Pulmonary artery endothelial cell (primary cell): ENCODE measurements at places on chromosomes 16 and 17. TPM values are rescaled to one million over a fixed set of nuclear protein-coding genes. Genes with fewer than 3 reads are reported as not detected.

CACNG3 gene
- total RNA-seq, result not detected in 2 replicates

DNA sequence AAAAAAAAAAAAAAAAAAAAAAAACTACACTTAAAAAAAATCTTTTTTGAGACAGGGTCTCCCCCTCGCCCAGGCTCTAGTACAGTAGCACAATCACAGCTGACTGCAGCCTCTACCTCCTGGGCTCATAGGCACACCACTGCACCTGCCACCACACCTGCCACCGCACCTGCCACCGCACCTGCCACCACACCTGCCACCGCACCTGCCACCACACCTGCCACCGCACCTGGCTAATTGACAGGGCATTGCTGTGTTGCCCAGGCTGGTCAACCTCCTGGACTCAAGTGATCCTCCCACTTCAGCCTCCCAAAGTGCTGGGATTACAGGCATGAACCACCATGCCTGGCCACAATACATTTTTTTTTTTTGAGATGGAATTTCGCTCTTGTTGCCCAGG, 17.6 kb upstream of the WDR45B start:
- DNase-seq, result no peak

- no peak for DNase-seq
Observed at GRCh38 chr17:50184064-50184463, 17.4 kb downstream of the COL1A1 start.

FGF11 gene
- total RNA-seq, result 0.42 and 0.73 TPM in 2 replicates

COA3 gene
- 71.8 and 73.5 TPM in 2 replicates for total RNA-seq

DNA sequence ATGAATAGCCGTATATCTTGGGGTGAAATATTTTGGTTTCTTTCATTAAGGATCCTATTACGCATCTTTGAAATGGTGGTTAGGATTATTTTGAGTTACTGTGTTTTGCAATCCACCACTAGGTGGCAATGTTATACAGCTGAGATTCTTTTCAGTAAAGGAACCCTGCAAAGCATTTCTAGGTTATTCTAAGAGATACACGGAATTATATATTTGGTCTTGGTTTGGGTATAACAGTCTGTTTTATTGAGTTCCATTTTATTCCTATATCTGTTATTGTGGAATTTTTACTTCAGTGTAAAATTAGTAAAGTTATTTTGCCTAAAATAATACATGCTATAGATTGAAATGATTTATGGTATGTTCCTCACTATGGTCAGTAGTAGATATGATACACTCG, 62.9 kb upstream of the CPHXL start:
- no peak for DNase-seq

TBC1D26 gene
- not detected in 2 replicates for total RNA-seq

- DNase-seq, result no peak
Observed at GRCh38 chr16:30870904-30871303, 23.0 kb downstream of the BCL7C start.

RASL10B gene
- total RNA-seq, result 0.20 and 0.49 TPM in 2 replicates

PRR35 gene
- total RNA-seq, result not detected in 2 replicates

CHRNE gene
- 0.53 and 3.2 TPM in 2 replicates for total RNA-seq

DNA sequence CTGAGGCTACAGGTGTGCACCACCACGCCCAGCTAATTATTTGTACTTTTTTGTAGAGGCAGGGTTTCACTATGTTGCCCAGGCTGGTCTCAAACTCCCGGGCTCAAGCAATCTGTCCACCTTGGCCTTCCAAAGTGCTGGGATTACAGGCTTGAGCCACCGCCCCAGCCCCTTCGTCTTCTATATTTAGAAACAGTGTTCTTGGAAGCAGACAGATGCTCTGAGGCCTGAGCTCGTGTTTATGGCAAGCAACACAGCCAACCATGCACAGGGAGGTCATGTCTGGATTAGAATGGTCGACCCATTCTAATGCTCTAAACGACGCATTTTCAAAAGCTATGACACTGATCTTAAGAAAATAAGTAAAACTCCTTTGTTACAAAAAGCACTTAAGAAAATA, 16.6 kb downstream of the TMEM204 start:
- no peak for DNase-seq

- DNase-seq, result no peak
Observed at GRCh38 chr17:57762452-57763395, 17.6 kb upstream of the CCDC182 start.

- DNase-seq, result no peak
Observed at GRCh38 chr17:65697661-65698060, 136.2 kb upstream of the AXIN2 start.

EFCAB13 gene
- 3.1 and 7.4 TPM in 2 replicates for total RNA-seq

MED9 gene
- 10.9 and 14.6 TPM in 2 replicates for total RNA-seq

CCL18 gene
- total RNA-seq, result not detected in 2 replicates

DNA sequence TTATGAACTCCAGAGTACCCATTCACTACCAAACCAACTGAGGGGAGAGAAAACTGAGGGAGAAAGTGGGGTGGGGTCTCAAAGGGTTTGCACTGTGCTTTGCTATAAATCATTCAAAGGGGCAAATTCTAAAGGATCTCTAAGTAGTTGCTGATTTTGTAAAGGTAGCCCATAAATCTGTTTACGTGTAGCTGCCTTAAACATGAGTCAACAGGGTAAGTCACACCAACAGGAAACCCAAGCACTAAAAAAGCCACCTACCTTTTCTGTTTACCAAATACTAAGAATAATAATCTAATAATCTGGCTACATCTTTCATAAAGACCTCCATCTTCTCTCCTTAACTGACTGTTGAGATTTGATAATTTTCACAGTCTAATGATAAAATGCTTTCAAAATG, 8.4 kb upstream of the HSBP1 start:
- DNase-seq, result no peak

TPPP3 gene
- 0.18 and 0.20 TPM in 2 replicates for total RNA-seq

GRCh38 chr17:76791053-76791980, 53.4 kb downstream of the MFSD11 start:
- DNase-seq, result no peak

AURKB gene
- 34.4 and 60.2 TPM in 2 replicates for total RNA-seq

GRCh38 chr17:28622186-28622585, 8.2 kb upstream of the RSKR start:
- no peak for DNase-seq

DNA sequence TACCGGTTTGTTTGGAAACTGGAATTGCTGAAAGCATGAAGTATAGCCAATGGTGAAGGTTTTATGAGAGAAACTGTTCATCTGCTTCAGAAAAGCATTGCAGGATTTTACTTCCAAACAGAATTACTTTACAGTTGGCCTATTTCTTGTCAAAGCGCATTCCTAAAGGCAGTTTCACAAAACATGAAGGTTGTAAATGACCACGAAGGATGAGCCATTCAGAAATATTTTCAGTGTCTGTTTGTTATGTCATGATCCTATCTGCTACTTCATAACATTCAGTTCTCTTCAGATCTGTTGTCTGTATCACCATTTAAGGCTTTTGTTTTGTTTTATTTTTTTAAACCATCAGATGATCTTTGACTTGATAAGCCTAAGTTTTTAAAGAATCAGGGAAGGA, 45.7 kb downstream of the AATF start:
- no peak for DNase-seq

MT1G gene
- not detected in 2 replicates for total RNA-seq

DNA sequence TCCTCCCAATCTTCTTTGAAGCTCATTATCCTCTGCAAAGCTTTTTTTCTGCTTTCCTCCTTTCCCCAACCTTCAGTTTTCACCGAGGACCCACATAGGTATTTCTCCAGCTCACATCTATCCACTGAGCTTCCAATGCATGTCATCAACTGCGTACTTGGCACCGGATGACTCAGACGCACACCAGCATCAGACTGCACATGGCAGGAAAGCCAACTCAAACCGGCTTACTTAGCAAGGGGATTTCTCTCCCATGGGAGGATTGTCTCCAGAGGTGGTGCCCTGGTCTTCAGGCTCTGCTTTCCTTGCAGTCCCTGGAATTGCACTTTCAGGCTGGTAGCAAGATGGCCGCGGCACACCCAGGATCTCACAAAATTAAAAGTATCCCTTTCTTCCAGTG, 1.7 kb upstream of the AKTIP start:
- peak; percentile 78 for DNase-seq

DNA sequence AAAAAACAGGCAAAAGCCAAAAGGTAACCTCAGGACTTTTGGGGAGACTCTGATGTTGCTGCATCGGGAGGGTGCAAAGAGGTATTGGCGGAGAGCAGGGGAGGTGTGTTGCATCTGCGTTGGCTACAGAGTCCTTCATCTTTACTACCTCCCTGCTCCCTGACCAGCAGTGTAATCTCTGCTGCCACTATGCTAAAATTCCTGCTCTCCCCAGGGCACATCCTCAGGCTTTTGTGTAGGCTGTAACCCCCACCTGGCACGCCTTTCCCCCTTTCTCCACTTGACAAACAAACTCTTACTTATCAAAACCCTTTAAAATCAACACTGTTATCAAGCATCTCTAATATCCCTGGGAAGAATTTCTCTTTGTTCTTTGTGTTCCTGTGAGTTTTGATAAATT, 435.3 kb downstream of the HAPSTR1 start:
- no peak for DNase-seq

DNA sequence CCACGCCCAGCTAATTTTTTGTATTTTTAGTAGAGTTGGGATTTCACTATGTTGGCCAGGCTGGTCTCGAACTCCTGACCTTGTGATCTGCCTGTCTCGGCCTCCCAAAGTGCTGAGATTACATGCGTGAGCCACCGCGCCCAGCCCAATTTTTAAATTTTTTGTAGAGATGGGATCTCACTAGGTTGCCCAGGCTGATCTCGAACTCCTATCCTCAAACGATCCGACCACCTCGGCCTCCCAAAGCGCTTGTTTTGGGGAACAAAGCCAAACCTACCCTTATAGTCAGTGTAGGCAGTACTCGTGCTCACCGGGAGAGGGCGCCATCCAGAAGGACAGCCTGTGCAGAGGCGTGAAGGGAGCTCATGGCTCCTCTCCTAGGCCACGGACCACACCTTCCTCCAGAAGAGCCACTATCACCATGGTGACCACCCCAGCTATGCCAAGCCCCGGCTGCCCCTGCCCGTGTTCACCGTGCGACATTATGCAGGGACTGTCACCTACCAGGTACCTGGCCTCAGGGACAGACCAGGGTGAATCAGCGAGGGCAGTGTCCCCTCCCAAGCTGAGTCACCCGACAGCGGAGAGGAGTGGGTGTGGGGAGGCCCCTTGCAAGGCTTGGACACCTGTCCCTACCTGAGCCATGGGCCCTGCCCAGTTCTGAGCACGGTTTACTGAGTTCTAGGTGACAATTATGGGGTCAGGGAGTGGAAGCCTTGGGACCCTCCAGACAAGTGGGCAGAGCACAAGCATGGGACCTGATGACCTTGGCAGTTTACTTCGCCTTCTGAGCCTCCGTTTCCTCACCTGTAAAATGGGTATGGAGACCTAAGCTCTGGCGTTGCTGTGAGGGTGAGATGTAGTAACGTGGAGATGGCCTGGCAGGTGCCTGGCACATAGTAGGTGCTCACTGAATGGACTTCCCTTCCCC, 13.7 kb downstream of the MYO15B start:
- DNase-seq, result no peak

- DNase-seq, result no peak
Observed at GRCh38 chr17:41054025-41054424, 1.0 kb downstream of the KRTAP2-2 start.

CD7 gene
- not detected in 2 replicates for total RNA-seq

- no peak for DNase-seq
Observed at GRCh38 chr17:76700270-76700616, 10.5 kb downstream of the MXRA7 start.

- DNase-seq, result no peak
Observed at GRCh38 chr17:36501963-36502362, 15.5 kb downstream of the ZNHIT3 start.

- DNase-seq, result no peak
Observed at GRCh38 chr16:71672803-71673581, 47.0 kb downstream of the MARVELD3 start.

DNA sequence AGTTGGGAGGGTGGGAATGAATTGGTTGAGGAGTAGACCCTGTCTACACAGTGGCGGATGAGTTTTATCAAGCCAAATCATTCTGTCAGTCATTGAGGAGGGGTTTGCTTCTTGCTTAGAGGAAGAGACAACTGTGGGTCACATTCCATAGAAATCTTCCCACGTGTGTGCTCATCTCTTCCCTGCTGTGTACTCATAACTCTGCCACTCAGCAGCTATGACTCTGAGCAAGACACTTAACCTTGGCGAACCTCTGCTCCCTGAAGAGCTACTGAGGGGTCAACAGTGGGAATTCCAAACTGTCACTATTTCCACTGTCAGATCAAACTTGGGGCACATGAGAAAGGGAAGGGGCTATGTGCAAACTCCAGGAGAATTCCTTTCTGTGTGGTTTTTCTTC, 72.6 kb upstream of the COX10 start:
- DNase-seq, result no peak

DNA sequence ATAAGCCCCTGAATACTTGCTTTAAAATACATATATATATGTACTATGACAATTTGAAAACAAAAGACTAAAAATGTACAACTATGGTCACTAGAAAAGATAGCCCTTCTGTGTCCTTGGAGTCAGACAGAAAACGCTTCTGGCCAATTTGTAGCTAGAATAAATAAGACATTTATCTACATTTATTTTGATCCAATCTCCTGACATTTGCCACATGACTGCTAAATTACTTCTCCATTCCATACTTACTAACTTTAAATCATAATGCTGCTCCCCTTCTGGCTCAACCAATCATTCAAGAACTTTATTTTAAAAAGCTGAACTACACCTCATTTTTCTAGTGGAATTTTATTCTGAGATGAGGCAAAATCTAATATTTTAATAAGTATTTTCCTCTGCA, 65.8 kb downstream of the CYTH1 start:
- DNase-seq, result no peak

RAB26 gene
- 0.46 and 1.1 TPM in 2 replicates for total RNA-seq

GRCh38 chr17:2051933-2052559, 2.9 kb upstream of the HIC1 start:
- DNase-seq, result no peak

GRCh38 chr17:38590988-38591758, 14.6 kb downstream of the SRCIN1 start:
- no peak for DNase-seq

- no peak for DNase-seq
Observed at GRCh38 chr17:38465391-38466345, 37.4 kb downstream of the ARHGAP23 start.

DNA sequence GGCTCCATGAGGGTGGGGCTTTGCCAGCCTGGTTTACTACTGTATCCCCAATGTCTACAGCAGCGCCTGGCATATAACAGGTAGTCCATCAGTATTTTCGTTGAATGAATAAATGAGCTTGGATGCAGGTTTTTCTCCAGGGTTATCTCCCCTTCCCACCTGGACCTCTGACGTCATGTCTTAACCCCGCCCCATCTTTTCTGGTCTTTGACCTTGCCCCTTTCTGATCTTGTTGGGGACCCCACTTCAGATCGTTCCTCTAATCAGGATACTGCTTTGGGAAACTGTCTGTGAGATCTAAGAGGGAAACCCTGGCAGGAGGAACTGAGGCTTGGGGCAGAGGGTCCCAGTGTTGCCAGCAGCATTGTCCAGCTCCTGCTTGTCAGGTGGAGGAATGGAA, 68.8 kb upstream of the GCSH start:
- DNase-seq, result no peak
